Stimulated activated CD8-positive, alpha-beta memory T cell treated with anti-CD3 and anti-CD28 coated beads, Interleukin-2, amount 100 ng/mL, for 1 hour (primary cell): ENCODE measurements at places on chromosomes 7 and 10.

DNA sequence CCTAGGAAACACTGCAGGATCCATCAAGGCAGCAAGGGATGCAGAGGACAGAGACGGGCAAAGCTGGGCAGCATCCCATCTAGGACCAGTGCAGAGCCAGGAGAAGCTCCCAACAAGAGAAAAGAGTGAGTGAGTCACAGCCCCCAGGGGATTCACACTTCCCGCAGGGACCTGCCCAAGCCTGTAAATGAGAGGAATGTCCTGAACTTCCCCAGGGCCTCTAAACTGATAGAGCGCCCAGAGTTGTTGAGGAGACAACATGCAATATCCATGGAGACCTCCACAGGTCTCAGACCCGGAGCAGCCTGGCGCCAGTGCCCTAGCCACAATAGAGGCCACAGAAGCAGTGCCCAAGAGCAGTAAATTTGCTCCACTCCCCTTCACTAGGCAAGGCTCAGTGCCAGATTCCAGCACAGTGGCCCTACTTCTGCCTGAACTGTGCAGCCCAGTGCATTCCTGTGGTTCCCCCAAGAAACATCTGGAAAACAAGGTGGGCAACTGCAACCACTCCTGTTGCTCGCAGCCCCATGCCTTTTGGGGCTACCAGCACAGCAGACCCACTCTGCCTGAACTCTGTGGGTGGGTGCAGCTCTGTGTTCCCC, 567.5 kb downstream of the POM121L12 start:
- DNase-seq, result no peak

GRCh38 chr7:138008588-138009349, 6.9 kb upstream of the CREB3L2 start:
- DNase-seq, result no peak

DNA sequence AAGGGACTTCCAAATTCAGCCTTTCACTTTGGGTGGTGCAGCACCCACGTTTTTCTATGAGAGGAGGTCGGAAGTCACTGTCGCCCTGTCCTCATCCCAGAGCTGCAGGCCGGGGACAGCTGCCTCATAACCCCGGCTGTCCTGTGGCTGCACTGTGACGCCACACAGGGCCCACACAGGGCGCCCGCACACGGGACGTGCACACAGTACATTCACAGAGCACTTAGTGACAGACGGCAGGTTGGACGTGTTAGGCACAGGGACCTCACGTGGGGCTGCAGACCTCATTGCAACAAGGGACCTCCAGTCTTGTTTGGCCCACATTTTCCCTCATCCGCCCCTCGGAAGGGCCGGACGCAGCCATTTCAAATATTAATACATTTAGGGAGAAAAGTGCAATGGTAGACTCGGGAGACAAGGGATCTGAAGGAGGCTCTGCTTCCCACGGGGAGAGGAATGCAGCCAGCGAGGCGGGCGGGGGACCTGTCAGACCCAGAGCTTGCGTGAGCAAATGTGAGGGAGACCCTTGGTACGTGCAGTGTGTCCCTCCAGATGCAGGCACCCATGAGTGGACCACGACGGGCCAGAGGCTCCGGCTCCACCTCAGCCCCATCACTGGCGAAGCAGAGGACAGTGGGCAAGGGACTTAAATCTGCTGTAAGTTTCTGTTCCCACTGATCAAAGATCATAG, 86.7 kb downstream of the VOPP1 start:
- no peak for DNase-seq

DNA sequence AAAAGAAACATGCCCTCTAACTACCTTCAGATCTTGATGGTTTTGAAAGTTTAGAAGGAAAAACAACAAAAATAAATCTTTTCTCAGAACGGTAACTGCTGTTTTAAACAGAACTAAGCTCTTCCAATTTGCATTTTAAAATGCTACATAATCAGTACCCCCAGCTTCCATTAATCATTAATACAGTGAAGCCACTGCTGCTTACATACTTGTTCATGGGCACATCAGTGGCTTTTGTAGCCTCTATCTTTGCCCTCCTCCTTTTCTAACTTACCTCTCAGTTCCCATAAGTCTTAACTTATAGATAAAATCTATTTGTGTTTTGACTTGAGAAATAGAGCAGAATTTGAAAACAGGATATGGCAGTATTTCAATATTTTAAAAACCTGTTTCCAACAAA, 109.1 kb downstream of the POLL start:
- no peak for DNase-seq

GRCh38 chr10:80542053-80542452, 4.4 kb downstream of the SH2D4B start:
- DNase-seq, result no peak

- peak; percentile 87 for DNase-seq
Observed at GRCh38 chr10:60778214-60778970, at the start of gene CDK1. Gene CDK1 (plus strand): TSS chr10:60778478. CDS start chr10:60780166, 1,688 bp downstream.

GRCh38 chr10:106515206-106515790, 649.2 kb downstream of the SORCS1 start:
- no peak for DNase-seq

- DNase-seq, result no peak
Observed at GRCh38 chr10:97464226-97464625, 18.3 kb downstream of the ZDHHC16 start.

GRCh38 chr7:138895679-138896078, 85.5 kb downstream of the KIAA1549 start:
- no peak for DNase-seq

GRCh38 chr7:155631155-155631554, 13.3 kb upstream of the RBM33 start:
- no peak for DNase-seq

- DNase-seq, result no peak
Observed at GRCh38 chr7:123749537-123749857, 694 bp upstream of the WASL start.

DNA sequence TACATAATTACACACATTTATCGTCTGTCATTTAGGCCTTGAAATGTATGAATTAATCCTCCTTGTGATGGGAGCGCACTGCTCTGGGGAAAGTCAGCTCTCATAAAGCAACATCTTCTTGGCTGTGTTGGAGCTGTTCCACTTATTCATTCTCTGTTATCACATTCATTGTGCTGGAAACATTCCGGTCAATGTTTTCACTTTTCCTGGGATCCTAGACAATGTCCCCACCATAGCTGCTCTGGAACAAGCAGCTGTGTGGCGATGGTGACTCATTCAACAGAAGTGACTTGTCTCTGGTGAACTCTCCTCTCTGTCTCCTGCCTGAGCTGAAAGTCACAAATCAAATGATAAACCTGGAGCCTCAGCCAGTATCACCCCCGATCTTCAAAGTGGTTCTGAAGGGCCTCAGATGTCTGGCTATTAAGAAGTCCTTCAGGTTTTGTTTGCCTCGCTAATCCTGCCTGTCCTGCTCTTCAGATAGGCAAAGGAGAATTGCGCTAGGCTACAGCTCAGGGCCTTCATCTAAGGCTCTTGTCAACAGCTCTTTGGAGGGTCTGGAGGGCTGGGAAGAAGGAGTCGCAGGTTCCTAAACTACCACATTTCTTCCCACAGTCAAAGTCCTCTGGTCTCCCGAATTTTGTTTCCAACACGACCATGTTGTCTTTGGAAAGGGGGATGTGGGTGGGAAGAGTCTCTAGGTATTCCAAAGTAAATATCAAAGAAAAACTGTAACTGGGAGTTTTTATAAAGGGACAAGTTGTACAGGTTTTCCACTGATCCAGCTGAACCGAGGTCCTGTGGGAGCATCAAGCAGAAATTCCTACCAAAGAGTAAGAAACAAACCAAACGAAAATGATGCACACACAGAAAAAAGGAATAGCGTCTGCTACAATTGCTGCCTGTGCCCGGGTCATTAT, 29.3 kb downstream of the KLF6 start:
- no peak for DNase-seq

- DNase-seq, result no peak
Observed at GRCh38 chr7:29139796-29140195, 6.5 kb downstream of the CPVL start.

DNA sequence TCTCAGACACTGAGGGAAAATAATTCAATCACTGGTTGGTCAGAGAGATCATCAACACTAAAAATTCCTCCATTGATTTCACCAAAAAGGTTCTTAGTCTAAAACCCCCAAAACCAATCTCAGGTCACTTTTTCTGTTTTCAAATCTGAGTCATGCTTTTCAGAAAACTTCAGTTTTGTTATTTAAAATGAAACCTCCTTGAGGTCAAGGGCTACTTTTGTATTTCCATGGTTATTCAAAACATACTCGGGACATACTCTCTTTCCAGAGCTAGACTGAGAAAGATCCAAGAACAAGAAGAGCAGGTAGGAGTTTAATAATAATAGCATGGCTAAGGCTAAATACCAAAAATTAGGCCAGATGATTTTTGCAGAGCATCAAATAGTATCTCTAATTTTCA, 152.8 kb downstream of the SDHAF3 start:
- DNase-seq, result no peak

GRCh38 chr10:9091530-9092093, 1037.1 kb downstream of the GATA3 start:
- no peak for DNase-seq

DNA sequence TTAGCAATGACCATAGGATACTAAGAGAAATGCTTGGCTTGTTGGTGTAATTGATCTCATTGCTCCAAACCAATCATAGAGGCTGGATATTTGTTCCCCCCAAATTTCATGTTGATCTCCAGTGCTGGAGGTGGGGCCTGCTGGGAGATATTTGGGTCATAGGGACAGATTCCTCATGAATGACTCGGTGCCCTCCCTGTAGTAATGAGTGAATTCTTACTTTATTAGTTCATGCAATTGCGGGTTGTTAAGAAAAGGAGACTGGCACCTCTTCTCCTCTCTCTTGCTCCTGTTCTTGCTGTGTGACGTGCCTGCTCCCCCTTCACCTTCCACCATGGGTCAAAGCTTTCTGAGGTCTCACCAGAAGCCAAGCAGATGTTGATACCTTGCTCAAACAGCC, 630.1 kb downstream of the CALN1 start:
- DNase-seq, result no peak

DNA sequence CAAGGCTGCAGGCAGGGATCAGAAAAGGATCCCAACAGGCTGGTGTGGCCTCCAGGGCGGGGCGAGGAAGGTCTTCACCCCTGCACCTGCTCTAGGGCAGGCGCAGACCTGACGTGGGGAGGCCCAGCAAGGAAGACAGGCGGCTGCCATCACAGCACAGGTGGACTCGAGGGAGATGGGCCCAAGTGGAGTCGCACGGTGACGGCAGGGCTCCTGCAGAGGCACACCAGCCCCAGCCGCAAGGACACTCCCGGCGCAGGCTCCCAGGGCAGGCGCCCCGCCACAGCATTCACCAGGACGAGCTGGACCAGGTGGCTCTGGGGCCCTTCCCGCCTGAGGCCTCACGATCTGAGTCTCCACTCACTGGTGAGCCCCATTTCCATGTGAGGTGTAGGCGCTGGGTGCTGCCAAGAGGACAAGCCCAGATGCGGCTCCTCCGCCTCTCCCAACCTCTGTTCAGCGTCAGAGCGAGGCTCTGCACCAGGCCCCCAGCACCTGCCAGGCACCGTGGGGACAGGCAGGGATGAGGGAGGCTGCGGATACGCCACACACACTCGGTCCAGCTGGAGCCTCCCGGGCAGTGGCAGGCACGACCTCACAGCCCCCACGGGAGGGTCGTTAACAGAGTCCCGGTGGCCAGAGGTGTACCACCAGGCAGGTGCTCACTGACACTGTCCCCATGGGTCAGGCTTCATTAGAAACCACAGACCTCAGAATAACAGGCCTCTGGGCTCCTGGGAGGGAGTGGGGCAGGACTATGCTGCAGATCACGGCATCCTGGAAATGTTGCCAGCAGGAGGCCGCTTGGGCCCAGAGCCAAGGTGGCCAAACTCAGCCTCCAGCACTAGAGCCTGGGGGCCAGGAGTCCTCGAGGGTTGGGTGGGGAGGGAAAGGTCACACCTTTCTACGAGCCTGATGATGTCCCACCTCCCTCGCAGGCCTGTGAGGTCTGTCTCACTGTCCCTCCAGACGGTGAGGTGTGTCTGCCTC, 111.6 kb downstream of the MAD1L1 start:
- DNase-seq, result no peak

- DNase-seq, result no peak
Observed at GRCh38 chr10:627032-627992, 62.2 kb downstream of the DIP2C start.

DNA sequence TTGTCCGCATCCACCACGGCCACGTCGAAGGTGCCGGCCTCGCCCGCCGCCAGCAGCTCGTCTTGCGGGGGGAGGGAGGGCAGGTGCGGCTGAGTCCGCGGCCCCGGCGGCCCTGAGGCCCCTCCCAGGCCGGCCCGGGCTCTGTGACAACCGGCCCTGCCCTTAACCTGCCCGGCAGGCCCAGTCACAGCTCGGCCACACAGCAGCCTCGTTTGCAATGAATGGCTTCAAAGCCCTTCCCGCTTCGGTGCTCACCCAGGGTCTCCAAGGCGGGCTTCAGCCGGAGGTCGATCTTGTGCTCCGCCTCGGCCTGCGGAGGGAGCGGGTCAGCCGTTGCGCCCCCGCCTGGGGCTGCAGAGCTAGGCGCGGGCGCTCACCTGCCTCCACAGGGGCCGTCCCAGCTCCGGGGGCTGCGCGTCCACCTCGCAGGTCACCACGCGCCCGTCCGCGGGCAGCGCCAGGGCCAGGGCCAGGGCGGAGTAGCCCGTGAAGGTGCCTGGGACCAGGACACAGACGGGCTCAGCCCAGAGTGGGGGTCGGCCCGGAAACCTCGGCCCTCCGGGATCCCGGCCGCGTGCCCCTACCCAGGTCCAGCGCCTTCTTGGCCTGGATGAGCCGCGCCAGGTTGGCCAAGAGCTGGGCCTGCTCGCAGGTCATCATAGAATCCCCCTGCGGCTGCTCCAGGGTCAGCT, 928 bp downstream of the COMTD1 start:
- DNase-seq, result no peak
